ENCODE measurements at places on chromosomes 1 and 21. TPM values are rescaled to one million over a fixed set of nuclear protein-coding genes. Genes with fewer than 3 reads are reported as not detected.

- peak; percentile 73 for DNase-seq
These were observed 103.4 kb downstream of the ROR1 start for GRCh38 chr1:63877021-63877767.

DNA sequence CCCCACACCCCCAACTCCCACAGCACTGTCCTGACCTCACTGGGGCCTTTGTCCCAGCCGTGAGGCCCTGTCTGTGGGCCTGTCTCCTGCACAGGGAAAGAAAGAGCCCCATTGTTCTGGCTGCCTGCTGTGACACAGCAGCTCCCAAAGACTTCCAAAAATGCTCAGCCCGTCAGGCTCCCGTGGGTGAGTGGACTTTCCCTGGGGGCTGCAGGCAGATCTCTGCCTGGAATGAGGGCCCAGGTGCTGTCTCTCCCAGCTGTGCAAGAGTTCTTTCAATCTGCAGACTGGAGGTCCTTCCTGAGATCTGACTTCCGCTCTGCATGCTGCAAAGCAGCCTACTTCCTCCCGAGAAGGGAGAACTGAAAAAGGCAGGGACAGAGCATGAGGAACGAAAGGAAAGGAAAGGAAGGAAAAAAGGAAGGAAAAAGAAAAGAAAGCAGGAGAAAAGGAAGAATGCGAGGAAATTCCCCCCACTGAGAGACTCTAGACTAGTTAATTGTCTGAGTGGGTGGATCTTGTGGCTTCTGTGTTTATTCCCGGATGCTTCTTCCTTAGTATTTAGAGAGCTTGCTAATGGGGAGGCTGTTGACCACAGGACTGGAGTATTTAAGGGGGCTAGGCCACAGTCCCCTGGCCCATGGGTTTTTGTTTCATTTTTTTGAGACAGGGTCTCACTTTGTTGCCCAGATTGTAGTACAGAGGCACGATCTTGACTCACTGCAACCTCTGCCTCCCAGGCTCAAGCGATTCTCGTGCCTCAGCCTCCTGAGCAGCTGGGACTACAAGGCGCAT is 15.0 kb downstream of the NES start:
- no peak for DNase-seq

GRCh38 chr1:39288735-39289465 is 84.4 kb downstream of the MACF1 start:
- no peak for DNase-seq

DNA sequence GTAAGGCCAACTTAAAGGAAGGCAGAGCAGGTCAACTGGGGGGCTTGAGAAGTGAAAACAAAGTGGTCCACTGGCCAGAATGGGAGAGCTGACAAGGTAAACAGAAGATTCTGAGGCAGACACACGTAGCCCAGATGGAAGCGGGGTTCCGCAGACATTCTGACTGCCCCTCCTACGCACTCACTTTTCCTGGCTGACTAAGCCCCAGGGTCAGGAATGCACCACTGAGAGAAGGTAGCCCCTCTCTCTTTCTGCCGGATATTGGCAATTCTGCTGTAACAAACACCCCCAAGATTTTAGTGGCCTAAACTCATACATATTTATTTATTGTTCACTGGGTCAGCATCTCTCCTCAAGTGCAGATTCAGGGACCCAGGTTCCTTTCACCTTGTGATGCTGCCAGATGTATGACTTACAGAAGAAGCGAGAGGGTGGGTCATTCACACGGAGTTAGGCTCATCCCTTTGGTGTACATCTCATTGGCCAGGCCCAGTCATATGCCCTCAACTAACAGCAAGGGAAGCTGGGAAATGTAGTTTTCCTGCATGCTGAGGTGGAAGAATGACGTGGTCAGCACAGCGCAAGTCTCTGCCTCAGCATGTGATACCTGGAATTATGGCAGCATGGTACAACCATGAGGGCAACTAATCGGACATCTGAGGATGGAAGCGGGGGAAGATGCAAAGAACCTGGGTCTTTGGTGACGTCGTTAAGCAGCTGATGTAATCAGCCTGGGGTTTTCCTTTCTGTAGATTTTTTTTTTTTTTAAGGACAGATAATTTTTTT is 43.4 kb upstream of the MRPS6 start:
- DNase-seq = peak; percentile 31

- DNase-seq = peak; percentile 34
These were observed 596 bp downstream of the CD247 start for GRCh38 chr1:167517535-167518330.

LCE1E gene
- total RNA-seq = not detected

SPRR2E gene
- total RNA-seq = not detected

CLCA4 gene
- not detected for total RNA-seq

STRIP1 gene
- 41.4 TPM for total RNA-seq

LMX1A gene
- not detected for total RNA-seq

OR2T29 gene
- total RNA-seq = not detected

Measured in PC-3 (cell line).